ENCODE measurements at places on chromosomes 6 and 20.

DNA sequence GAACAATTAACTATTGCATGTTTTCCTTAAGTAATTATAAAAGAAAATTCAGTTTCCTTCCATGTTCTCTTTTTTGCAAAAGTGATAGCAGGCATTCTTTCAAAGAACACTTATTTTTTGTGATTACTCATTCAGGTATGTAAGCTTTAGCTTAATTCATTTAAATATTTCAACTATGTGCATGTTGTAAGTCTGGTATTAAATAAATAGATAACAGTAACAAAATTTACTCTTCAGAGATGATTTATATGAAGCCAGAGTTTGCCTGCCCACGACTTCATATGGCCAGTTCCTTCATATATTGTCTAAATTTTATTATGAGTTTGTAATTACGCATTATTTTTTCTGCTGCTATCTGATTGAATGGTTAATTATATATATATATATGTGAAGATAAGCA is 110.9 kb downstream of the ADGRG6 start:
- DNase-seq, result no peak

DNA sequence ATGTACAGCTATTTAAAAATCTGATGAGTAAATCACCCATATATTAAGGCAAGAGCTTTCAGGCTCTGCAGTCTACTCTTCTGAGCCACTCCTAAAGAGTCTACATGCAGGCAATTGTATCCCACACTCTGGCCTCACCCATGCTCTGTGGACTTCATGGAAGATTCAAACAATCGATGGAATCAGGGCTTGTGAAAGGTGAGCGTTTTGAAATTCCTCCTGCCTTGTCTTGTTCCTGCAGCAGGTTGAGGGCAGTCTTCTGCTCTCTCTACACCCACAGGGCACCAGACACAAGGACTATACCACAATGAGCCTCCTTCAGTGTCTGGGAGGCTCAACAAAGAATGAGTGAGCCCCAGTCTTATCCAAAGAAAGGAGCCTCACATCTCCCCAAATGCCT is 51.1 kb downstream of the TBC1D7 start:
- DNase-seq, result no peak

GRCh38 chr6:33856655-33857054 is 52.9 kb upstream of the MLN start:
- DNase-seq, result no peak

GRCh38 chr20:35768731-35769664 is 2.8 kb upstream of the PHF20 start:
- peak; percentile 63 for DNase-seq

GRCh38 chr6:127641905-127642304 is 64.9 kb downstream of the C6orf58 start:
- DNase-seq, result peak; percentile 38

GRCh38 chr6:158184608-158185007 is 16.5 kb downstream of the GTF2H5 start:
- DNase-seq, result no peak

DNA sequence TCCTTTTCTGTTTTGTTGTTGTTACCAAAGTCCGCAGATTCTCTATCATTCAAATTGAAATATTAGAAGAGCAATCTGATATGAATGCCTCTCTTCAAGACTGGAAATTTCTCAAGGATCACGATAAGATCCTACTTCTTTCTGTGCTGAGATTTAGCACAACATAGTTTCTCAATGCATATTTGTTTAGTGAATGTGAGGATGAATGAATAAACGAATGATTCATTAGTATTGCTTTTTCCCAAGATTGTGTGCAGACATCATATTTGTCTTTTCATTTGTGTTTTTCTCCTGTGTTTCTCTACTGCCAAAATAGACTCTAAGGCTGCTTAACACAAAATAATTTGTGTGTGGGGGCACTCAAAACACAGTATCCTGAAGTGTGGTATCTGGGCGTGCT is 862.7 kb upstream of the MAP3K7 start:
- no peak for DNase-seq

DNA sequence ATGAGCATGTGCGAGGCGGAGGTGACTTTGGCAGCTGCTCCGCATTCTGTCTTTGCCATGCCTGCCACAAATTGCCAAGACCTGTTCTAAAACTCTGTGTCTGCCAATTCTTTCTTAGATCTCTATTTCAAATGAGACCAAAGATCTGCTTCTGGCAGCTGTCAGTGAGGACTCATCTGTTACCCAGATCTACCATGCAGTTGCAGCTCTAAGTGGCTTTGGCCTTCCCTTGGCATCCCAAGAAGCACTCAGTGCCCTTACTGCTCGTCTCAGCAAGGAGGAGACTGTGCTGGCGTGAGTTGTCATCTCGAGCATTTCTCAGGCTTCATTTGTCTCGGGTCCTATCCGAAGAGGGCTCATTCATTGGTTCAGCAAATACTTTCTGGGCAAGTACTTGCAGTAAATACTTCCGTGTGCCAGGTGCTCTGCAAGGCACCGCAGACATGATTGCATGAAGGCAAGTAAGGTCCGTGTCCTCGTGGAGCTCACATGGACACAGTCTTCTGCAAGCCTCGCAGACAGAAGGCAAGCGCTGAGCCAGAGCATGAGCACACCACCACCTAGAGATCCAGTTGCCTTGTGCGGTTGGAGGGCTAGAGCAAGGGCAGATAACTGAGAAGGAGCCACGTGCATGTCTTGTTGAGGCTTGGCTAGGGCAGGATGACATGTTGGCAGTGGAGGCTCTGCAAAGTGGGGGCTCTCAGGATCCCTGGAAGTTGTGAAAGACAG is 19.7 kb upstream of the MROH8 start:
- DNase-seq, result no peak

GRCh38 chr6:28354688-28355554 is 5.2 kb downstream of the ZKSCAN3 start:
- DNase-seq, result no peak

DNA sequence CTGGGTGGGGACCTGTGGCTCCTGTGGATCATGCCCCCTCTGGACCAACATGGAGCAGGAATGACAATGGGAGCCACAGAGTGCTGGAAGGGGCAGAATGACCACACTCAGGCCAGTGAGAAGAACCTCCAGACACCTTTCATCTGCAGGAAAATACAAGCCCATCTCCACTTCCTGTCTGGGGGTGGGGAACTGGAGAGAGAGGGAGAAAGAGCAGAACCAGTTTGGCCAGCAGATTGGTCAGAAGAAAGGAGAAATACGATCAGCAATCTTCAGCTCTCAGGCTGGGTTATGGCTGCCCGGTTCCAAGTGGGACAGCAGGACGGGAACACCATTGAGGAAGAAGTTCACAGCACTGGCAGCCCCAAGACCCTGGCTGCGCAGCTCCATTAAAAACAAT is 37.0 kb downstream of the BMP7 start:
- no peak for DNase-seq

DNA sequence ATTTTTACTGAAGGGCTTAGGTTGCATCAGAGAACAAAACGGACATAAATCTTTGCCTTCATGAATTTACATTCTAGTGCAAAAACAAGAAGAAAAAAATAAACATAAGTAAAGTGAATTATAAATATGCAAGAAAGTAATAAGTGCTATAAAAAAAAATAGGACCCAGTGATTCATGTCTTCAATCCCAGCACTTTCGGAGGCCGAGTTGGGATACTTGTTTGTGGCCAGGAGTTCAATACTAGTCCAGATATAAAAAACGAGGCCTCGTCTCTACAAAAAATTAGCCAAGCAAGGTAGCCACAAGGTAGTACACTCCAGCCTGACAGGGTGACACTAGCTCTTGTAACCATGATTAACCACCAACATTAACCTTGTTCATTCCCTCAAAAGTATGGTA is 193.5 kb downstream of the SIM1 start:
- no peak for DNase-seq

DNA sequence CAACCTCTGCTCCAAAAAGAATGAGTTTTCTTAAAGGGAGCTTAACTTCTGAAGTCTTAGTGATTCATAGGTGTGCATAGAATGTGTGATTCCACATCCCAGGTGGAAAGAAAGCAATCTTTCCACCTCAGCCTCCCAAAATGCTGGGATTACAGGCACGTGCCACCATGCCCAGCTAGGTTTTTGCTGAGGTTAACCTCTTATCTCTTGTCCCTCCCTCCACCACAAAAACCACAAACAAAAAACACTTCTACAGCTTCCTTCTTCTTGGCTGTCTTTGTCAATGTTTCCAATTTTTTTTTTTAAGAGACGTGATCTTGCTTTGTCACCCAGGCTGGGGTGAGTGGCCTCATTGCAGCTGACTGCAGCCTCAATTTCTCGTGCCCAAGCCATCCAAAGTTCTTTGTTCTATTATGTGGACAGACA is 8.1 kb upstream of the CSE1L start:
- DNase-seq, result no peak

DNA sequence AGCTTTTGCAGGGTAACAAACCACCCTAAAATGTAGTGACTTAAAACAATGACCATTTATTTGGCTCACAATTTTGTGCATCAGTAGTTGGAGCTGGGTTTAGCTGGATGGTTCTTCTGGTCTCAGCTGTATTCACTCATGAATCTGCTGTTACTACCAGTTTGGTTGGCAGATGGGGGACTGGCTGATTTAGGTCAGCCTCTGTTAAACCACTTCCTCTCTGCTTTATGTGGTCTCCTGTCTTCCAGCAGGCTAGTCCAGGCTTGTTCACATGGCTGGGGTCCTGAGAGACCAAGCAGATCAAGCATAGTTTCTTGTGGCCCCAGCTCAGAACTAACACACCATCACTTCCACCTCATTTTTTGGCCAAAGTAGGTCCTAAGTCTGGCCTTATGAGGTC is 67.2 kb upstream of the LAMP5 start:
- no peak for DNase-seq

DNA sequence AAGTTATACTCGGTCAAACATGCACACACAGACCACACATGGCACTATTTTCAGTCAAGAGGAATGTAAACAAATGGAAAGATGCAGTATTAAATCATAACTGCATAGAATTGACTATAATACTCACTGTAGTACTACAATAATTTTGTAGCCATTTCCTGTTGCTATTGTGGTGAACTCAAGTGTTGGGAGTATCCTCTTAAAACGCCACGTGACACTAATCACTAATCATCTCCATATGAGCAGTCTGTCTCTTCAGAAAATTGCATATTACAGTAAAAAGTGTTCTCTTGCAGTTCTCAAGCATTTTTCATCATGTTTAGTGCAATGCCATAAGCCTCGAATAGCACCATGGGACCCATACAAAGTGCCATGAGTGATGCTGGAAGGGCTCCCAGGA is 258.7 kb upstream of the ID4 start:
- DNase-seq, result no peak

DNA sequence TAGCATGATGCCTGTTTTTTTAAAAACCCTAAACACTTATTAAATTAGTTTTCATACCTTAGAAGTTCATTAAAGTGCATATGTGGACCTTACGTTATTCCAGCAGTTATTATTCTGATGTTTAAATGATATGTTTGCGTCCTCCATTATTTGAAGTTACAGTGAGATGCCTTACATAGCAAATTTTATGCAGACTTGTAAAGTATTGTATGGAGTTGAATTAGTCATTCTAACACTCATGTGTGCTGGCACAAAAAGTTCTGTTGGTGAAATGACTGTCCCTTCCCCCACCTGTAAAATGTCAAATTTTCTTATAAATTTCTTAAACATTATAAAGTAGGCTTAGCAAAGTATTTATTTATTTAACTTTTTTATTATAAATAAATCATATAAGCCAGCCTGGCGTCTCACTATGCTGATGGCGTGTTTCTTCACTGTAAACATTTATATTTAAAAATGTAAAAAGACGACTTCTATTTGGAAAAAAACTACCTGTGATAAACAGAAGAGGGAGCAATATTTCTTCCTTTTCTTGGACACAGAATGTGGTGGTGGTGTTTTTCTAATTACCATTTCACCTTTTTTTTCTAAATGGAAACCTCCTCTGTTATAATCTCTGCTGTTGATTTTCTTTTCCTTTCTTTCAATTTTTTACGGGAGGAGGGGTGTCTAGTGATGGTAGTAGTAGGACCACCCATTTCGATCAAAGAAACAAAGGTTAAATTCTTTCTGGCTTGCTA is 155.4 kb downstream of the RFPL4B start:
- DNase-seq, result no peak

DNA sequence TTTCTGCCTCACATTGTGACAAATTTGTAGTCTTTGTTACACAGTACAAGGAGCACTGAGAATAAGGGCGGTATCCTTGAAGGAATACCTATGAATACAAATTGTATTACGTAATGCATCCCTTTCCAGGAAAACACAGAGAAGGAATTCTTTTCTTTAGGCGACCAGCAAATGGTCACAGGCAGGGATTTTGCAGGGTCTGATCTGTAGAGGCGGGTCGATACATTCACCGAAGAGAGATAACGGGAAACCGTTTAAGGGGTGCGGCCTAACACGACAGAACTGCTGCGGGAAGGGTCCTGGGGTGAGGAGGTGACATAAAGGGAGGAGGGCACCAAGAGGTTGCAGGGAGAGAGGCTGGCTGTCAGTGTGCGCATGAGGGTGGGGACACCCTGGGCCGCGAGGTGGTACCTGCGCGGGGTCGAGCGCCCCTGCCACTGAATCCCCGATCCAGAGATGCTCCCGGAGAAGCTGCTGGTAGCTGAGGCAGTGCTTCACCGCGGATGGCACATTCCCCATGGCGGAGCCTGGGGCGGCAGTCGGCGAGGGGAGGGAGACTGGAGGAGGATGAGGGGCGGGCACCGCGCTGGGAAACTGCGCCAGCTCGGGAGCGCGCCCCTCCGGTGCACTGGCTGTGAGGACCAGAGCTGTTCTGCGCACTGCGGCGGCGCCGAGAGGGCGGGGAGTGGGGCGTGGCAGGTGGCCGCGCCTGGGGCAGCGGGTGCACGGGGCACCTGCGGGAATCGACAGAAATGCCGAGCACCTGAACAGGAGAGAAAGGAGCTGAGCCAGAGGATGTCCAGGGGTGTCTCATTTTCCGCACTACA is at the start of gene HMGCLL1:
TSS of gene HMGCLL1 (minus strand) at position 656 of the 827 bp plus-strand sequence. CDS start at position 519, 137 bp downstream.
- DNase-seq, result peak; percentile 63

DNA sequence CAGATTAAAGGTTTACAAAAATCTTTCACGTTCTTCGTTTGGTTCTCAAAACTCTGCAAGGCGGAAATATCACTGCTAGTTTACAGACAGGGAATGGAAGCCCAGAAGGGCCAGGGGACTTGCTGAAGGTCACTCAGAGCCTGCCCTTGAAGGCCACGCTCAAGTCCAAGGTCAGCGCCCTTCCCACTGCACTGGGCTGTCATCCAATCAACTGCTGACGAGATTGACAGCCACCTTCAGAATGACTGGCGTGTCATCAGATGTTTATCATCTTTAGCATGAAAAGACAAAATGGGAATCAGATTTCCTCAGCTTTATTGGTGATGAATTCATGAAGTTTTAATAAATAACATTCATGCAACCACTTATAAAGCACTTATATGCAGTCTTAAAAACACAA is 16.5 kb downstream of the RNASET2 start:
- no peak for DNase-seq

- DNase-seq, result no peak
Observed at GRCh38 chr6:40037271-40037670, 103.0 kb upstream of the MOCS1 start.

GRCh38 chr6:27864906-27865849 is 47.0 kb downstream of the OR2B2 start:
- DNase-seq, result peak; percentile 40

- DNase-seq, result no peak
Observed at GRCh38 chr6:96611342-96611991, 48.5 kb downstream of the FHL5 start.

- DNase-seq, result no peak
Observed at GRCh38 chr6:45477278-45477677, 99.5 kb upstream of the SUPT3H start.
